ENCODE measurements at places on chromosomes 1 and 21.

GRCh38 chr1:145778146-145778540 is 45.8 kb downstream of the RNF115 start:
- no peak for DNase-seq

- DNase-seq = no peak
Observed at GRCh38 chr1:220291580-220291979, 19.3 kb upstream of the RAB3GAP2 start.

- DNase-seq = no peak
Observed at GRCh38 chr1:925561-926421, 2.1 kb downstream of the SAMD11 start.

- DNase-seq = no peak
Observed at GRCh38 chr1:78176448-78176847, 130.7 kb downstream of the GIPC2 start.

- peak; percentile 94 for DNase-seq
Observed at GRCh38 chr1:155061381-155062150, 2.0 kb upstream of the EFNA4 start.

GRCh38 chr1:17228619-17229018 is 20.3 kb upstream of the PADI3 start:
- no peak for DNase-seq

- no peak for DNase-seq
Observed at GRCh38 chr1:169712309-169712631, 850 bp upstream of the SELL start.

GRCh38 chr1:196464480-196464941 is 143.7 kb downstream of the KCNT2 start:
- no peak for DNase-seq

- no peak for DNase-seq
Observed at GRCh38 chr1:212567638-212568037, 40.9 kb upstream of the ATF3 start.

DNA sequence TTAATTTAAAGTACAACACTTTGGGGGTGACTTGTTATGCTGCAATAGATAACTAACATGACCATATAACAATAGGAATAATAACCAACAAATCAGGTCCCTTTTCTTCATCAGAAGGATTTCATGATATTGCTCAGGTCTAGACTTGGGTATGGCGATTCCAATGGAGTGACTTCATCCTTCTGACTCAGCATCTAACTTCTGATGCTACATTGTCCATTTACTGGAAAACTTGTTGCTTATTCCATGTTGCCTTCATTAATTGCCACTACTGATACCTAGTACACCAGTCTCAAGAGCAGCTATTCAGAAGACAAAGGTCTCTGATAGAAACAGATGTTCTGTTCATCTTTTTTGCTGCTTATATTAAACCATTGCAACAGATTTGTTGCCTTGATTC is 324.3 kb downstream of the TGFB2 start:
- no peak for DNase-seq
